ENCODE measurements at places on chromosomes 2 and 18.

DNA sequence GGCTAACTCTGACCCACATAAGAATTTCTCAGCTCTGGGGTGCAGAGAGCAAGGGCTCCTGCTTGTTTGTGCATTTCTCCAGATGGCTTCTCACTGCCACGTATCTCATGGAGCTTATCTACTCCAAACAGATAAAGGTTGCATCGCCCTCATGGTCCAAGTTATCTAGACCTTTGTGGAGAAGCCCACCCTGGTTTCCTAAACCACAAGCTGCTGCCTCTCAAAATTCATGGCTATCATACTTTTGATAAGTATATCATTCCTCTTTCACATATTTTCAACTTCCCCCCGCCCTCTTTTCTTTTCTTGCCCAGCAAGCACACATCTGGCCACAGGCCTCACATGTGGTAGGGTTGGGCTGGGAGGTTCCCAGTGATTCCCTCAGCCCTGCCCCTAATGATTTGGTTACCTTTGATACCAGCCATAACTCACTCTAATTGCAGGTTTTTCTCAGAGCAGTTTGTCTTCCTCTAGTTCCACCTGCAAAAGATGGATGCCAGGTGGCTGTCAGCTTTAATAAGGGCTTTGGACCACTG, 146.0 kb downstream of the RHBDD1 start:
- no peak for DNase-seq

- no peak for DNase-seq
Measured at GRCh38 chr2:10777842-10778723, 34.5 kb downstream of the PDIA6 start.

DNA sequence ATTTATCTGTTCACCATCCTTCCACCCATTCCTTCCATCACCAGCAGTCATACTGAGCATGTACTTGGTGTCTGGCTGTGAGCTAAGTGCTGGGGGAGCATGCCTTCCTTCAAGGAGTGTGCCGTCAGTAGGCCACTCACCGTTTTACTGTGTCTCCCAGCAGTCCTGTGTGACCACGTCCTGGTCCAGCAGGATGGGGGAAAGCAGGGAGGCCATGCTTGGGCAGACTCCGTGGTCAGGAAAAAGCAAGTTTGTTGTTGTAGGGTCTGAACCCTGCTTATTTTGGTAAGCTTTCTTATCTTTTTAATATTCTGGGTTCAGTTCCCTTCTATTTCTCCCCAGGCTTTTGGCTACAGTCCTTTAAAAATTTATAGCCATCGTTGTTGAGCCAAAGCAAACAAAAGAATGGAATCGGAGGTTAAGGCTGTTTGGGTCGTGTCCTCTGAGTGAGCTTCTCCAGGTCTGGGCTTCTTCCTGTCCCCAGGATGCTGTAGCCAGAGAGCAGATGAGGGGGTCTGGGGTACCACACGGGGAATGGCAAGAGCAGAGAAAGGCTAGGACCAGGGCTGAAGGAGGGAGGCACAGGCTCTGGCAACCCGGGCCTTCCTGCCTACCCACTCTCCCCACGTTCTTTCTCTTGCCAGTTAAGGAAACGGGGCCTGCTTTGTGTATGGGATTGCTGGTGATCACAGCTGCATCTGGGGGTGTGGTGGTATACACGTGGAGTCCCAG, 13.5 kb downstream of the SLC30A3 start:
- DNase-seq: no peak

GRCh38 chr2:159034713-159035112, 66.3 kb downstream of the TANC1 start:
- no peak for DNase-seq

GRCh38 chr2:141605163-141605562, 525.7 kb downstream of the LRP1B start:
- DNase-seq: no peak

DNA sequence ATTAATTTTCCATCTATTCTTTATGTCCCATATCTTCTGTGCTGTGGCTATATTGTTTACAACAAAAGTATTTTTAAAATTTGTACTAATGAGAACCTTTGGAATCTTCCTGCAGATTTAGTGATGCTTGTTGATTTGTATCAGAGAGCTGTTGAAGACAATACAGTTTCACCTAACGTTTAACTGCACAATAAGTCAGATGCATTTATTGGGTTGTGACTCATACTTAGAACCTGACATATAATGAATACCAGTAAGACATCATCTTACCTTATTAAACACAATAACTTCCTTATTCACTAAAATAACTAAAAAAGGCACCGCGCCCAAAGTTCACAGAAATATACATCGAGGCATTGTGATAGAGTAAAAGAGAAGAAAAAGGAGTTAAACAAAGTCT, 43.8 kb upstream of the IL1R1 start:
- no peak for DNase-seq

- no peak for DNase-seq
Measured at GRCh38 chr2:105057005-105057404, 19.1 kb downstream of the MRPS9 start.

DNA sequence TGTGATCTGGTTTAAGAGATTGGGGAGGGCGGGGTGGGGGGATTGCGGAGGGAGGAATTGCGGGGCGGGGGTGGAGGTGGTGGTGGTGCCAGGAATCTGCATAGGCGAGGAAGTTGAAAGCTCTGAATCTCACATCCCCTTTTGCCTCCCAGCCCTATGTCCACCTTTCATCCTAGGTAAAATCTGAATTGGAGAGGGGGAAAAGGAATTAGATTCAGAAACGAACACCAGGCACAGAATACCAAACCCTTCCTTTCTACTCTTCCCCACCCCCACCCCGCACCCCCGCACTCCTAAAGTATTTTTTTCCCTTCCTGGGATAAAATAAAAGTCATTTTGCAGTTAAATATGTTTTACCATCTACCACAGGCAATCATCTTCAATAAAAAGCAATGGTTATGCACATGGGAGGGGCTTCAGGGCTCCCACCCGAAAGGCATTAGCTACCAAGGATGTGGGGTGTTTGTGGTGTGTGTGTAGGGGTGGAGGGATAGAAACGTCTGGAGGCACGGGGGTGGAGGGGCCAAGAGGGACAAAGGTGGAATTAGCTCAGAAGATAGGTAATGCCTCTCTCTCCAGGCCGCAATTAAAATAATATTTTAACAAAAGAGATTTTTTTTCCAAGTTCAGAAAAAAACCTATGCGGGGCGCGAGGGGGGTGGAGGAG, 1.8 kb downstream of the IGFBP5 start:
- DNase-seq: no peak

GRCh38 chr2:234050455-234051135, at the start of gene SPP2:
TSS of gene SPP2 (plus strand) at chr2:234050702. CDS start at chr2:234050787, 85 bp downstream.
- DNase-seq: no peak

- DNase-seq: no peak
Measured at GRCh38 chr2:31987454-31988220, 23.2 kb downstream of the MEMO1 start.
